ENCODE measurements at places on chromosomes 1 and 21. TPM values are rescaled to one million over a fixed set of nuclear protein-coding genes. Genes with fewer than 3 reads are reported as not detected.

KTI12 gene
- total RNA-seq = 12.6 TPM

GBP5 gene
- total RNA-seq = 191 TPM

DNA sequence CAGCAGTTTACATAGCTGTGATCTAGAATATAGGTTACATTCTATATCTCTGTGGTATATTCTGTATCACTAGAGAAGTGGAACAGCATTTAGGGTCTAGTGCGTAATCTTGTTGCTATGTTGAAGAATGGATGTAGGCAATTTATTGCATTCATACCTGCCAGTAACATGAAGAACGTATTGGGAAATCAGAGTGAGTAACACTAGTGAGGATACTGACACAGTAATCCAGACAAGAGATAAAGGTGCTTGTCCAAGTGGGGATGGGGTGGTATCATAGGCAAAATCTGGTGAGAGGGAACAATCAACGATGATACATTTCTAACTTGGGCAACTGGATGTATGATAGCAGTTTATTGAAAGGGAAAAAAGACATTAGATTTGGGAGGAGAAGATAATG lies 9.8 kb downstream of the PPP2R5A start:
- DNase-seq = no peak

- DNase-seq = no peak
These were observed 10.6 kb downstream of the PGM1 start for GRCh38 chr1:63603810-63604209.

Measured in natural killer cell (primary cell).